ENCODE measurements at places on chromosomes 1 and 21.

- H3K27ac ChIP-seq: no peak overlapping the region
- peaks cover 5% of the 10 kb centered on the region for H3K4me1 ChIP-seq
- H3K36me3 ChIP-seq: no peaks in the 10 kb centered on the region
- no peaks in the 10 kb centered on the region for H3K27me3 ChIP-seq
- H3K4me3 ChIP-seq: no peak overlapping the region
These were observed 24.0 kb downstream of the FNBP1L start for GRCh38 chr1:93471911-93472310.

GRCh38 chr1:236280438-236281197 lies 1.1 kb downstream of the ERO1B start:
- H3K36me3 ChIP-seq: no peaks in the 10 kb centered on the region
- peak overlapping the region; percentile 90 for H3K4me3 ChIP-seq
- no peaks in the 10 kb centered on the region for H3K27me3 ChIP-seq
- peaks cover 15% of the 10 kb centered on the region for H3K4me1 ChIP-seq

DNA sequence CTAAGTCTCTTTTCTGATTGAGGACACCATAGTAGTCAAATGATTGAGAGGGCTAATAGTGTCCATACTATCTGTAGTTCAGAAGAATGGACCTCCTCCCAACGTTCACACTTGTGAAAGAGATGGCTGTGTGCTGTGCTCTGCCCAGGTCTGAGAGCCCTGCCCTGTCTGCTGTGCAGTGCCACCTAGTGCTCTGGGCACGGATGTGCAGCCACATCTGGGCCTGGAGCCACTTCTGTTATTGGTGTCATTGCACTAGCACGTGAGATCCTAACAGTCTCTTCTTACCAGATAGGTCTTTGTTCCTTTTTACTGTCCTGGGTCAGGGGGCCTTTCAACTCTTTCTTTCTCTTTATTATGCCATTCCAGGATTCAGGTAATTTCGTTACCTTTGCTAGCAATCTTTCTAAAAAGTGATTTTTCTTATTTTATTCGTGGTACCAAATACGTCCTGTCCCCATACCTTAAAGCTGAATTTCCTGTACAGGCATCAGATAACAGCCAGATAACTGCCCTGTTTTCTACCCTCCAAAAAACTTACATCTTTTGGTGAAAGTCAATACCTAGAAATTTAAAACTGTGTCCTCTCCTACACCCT lies 21.7 kb downstream of the INTS3 start:
- H3K4me1 ChIP-seq: peaks cover 34% of the 10 kb centered on the region
- H3K4me3 ChIP-seq: no peak overlapping the region
- peak; percentile 93 for DNase-seq
- peaks cover 69% of the 10 kb centered on the region for H3K36me3 ChIP-seq
- H3K27ac ChIP-seq: peak overlapping the region; percentile 80
- no peaks in the 10 kb centered on the region for H3K27me3 ChIP-seq

DNA sequence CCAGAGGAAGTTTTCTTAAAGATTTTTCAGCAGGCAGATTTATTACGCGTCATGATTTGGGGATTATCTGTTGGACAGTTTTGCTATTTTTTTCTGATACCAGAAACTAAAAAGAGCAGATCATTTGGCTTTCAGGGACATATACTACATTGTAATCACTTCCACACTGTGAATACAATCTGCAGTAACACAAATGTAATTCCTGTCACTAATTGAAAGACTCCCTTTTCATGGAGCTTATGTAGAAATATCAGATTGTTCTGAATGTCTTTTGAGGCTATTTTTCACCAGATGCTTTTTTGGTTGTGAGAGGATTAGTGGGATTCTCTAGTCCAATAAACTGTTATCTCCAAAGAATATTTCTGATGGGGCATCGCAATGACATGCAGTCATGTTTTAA lies 464.2 kb downstream of the DISC1 start:
- no peak for DNase-seq
- H3K27ac ChIP-seq: no peak overlapping the region
- no peaks in the 10 kb centered on the region for H3K4me1 ChIP-seq
- H3K4me3 ChIP-seq: no peak overlapping the region
- H3K27me3 ChIP-seq: no peaks in the 10 kb centered on the region

GRCh38 chr1:150034336-150034735 lies 23.8 kb upstream of the OTUD7B start:
- H3K36me3 ChIP-seq: no peaks in the 10 kb centered on the region
- H3K27ac ChIP-seq: no peak overlapping the region
- H3K27me3 ChIP-seq: no peaks in the 10 kb centered on the region
- no peak for DNase-seq
- no peaks in the 10 kb centered on the region for H3K4me1 ChIP-seq
- no peak overlapping the region for H3K4me3 ChIP-seq

GRCh38 chr21:35509001-35509704 lies 460.1 kb upstream of the RUNX1 start:
- H3K27ac ChIP-seq: no peak overlapping the region
- peaks cover 9% of the 10 kb centered on the region for H3K4me1 ChIP-seq
- no peak overlapping the region for H3K4me3 ChIP-seq
- no peaks in the 10 kb centered on the region for H3K27me3 ChIP-seq
- no peaks in the 10 kb centered on the region for H3K36me3 ChIP-seq

- no peaks in the 10 kb centered on the region for H3K36me3 ChIP-seq
- H3K4me1 ChIP-seq: no peaks in the 10 kb centered on the region
- H3K27ac ChIP-seq: no peak overlapping the region
- no peak overlapping the region for H3K4me3 ChIP-seq
- no peaks in the 10 kb centered on the region for H3K27me3 ChIP-seq
These were observed 17.8 kb downstream of the OR2B11 start for GRCh38 chr1:247440001-247440620.

GRCh38 chr1:50080904-50081586 lies 27.7 kb upstream of the ELAVL4 start:
- H3K36me3 ChIP-seq: no peaks in the 10 kb centered on the region
- H3K4me3 ChIP-seq: no peak overlapping the region

GRCh38 chr1:161705537-161705936 lies 1.5 kb upstream of the FCRLA start:
- no peaks in the 10 kb centered on the region for H3K27me3 ChIP-seq
- no peak for DNase-seq
- H3K4me1 ChIP-seq: no peaks in the 10 kb centered on the region
- H3K36me3 ChIP-seq: no peaks in the 10 kb centered on the region
- no peak overlapping the region for H3K4me3 ChIP-seq
